Suppressor macrophage (primary cell): ENCODE measurements at places on chromosomes 7 and 10.

DNA sequence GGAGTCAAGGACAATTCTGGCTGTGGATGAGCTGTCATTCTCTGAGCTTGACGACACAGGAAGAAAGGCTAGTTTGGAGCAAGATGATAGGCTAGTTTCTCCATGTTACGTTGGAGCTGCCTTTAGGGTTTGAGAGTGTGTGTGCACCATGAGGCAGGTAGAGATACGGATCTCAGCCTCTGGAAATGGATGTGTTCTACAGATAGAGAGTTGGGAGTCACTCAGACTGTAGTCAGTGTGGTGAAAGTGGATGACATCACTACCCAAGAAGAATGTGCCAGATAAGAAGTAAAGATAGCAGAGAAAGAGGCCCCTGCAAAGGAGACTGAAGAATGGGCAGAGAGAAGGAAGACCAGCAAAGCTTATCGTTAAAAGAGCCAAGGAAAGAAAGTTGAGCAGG, 42.4 kb downstream of the PNLIPRP3 start:
- DNase-seq: no peak

GRCh38 chr7:33820206-33820605, 85.1 kb upstream of the BMPER start:
- DNase-seq: no peak

GRCh38 chr10:119349341-119349740, 142.0 kb downstream of the GRK5 start:
- no peak for DNase-seq

- DNase-seq: no peak
Measured at GRCh38 chr10:91511549-91512330, 101.6 kb downstream of the HECTD2 start.

- no peak for DNase-seq
Measured at GRCh38 chr10:47094636-47095035, 183.4 kb downstream of the PTPN20 start.

- no peak for DNase-seq
Measured at GRCh38 chr10:61112771-61113170, 168.8 kb upstream of the RHOBTB1 start.

GRCh38 chr10:71225291-71226058, 13.1 kb downstream of the UNC5B start:
- no peak for DNase-seq

- no peak for DNase-seq
Measured at GRCh38 chr7:22333680-22334141, 23.2 kb downstream of the RAPGEF5 start.

DNA sequence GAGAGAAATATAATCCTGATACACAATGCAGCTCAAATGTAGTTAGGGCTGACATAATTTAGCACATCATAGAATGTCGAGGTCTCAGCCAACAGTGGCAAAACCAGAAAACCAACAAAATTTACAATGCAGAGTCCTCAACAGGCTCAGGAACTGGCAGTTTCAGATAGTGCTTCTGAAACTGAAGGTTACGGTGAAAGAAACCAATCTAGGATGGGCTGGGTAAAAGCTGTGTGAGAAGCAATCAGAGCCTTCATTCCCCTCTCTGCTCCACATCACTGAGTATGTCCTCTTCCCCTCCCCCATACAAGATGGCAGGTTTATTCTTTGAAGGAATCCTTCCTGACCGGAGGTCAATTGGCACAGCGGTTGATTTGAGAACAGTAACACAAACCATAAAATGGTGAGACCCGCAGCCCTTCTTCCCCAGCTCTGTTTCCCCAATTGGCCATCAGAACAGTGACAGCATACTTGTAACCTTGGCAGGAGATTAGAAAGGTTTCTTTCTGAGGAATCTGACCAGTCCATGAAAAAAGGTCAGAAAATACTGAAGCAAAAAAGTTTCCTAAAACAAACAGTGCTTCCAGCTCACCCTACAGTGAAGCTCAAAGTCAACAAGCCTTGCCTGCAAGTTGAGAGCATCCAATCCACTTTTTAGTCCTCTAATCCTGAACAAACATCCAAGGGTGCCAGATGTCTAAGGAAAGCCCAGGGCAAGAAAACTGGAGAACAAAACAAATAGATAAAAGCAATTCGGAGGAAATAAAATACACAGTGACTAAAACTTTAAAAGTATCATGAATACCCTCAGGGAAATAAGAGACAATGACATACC, 53.9 kb upstream of the IL6 start:
- no peak for DNase-seq

DNA sequence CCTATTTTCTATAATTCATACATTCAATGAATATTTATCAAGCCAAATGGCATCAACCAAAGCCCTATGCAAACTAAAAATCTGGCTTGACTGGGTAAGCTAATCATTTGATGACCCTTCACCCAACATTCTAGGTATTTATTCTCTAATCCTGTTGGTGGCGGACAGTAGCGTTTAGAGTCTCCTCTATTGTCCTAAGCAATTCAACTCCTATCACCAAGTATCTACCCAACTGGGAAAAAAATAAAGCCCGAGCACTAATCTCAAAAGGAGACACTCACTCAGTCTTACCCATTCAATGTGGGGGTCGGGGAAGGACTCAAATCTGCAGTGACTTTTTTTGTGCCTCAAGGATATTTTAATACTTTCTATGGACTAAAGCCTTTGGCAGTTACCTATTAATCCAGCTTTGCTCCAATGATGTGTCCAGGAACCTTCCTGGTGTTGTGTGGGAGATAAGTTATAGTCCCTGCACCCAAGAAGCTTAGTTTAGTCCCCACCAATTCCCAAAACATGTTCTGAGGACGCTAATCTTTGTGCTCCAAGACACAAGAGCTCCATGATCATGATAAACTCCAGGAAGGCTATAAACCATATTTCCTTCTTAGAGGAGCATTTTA, 30.6 kb downstream of the DNMBP start:
- DNase-seq: no peak

DNA sequence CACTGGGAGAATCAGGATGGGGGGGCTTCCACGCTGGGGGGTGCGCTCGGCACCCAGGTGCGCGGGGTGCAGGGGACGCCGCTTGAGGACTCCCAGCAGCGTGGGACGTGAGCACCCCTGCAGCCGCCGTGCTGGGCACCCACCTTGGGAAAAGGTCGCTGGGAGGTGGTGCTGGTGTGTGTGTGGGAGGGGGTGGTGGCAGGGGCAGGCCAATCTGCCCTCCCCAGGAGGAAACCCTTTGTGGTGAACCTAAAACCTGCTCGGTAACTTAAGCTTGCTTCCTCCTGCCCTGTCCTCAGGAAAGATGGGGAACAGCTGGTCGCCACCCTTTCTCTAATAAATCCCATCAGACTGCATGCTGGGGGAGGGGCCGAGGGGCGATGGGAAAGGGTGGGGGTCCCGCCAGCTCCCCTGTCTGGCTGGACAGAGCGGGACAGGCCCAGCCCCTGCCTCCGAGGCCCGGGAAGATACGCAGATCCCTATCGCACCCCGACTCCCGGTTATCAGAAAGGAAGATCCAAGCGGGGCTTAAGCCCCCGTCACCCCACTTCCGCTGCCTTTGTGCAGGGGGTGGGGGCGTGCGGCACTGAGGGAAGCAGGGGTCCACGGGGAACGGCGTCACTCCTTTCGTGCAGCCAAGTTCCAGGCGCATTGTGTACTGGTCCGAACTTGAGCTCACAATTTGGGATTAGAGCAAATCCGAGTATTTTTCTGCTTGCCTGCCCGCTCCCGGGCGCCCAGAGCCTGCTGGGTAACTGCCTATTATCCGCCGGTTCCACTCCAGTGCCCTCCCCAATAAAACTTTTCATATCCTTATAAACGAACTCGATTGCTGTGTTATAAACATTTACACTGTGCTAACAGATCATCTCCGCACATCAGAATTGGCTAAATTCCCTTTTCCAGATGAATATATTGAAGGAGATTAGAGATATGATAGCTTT, 64.6 kb downstream of the UNCX start:
- DNase-seq: no peak
